ENCODE measurements at places on chromosomes 11 and 22. TPM values are rescaled to one million over a fixed set of nuclear protein-coding genes. Genes with fewer than 3 reads are reported as not detected.

GRCh38 chr11:117792992-117793391 is 4.0 kb downstream of the DSCAML1 start:
- no peak for DNase-seq

- DNase-seq = no peak
These were observed 1.4 kb upstream of the MS4A14 start for GRCh38 chr11:60394666-60395380.

- DNase-seq = no peak
These were observed 49.3 kb upstream of the WNT7B start for GRCh38 chr22:46025973-46026898.

- DNase-seq = no peak
These were observed 2.0 kb downstream of the SCO2 start for GRCh38 chr22:50523458-50523805.

DNA sequence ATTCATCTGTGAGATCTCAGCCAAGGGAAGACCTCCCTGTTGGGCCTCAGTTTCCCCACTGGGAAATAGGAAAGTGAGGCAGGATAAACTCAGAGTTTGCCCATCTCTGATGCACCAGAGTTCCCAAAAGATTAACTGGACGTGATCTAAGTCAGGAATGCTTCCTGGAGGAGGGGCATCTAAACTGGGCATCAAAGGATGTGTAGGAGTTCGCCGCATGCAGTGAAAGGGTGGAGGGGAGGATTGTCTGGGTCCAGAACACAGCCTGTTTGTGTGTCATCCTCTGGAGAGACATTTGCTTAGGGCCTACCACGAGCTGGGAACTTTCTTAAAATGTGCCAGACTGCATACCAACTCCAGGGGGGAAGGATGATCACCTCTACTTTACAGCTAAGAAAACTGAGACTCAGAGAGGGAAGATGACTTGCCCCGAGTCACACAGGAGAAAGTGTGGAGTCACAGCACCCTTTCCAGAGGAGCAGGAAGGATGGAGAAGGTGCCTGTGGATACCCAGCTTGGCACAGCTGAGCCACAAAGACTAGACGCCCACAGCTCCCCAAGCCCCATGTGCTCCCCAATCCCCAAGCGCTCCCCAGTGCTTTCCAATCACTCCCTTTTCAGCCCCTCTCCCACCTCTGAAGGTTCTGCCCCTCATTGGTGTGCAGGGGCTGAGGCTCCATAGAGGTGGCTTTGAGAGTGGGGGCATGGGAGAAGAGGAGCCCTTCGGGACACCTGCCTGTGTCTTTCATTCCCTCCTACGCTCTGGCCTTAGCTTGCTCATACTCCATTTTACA is 50.1 kb downstream of the MN1 start:
- no peak for DNase-seq

GRCh38 chr22:46309526-46310085 is 12.9 kb downstream of the GTSE1 start:
- DNase-seq = no peak

PPFIBP2 gene
- 0.12 TPM for total RNA-seq

ANO3 gene
- total RNA-seq = not detected

HSPB2 gene
- 3.8 TPM for total RNA-seq

P2RY6 gene
- 6.7 TPM for total RNA-seq

GGTLC3 gene
- total RNA-seq = not detected

DMC1 gene
- 0.26 TPM for total RNA-seq

LMO2 gene
- not detected for total RNA-seq

OR52E8 gene
- not detected for total RNA-seq

RFPL2 gene
- total RNA-seq = not detected

Data from MG63 (cell line).